Astrocyte of the cerebellum (primary cell): ENCODE measurements at places on chromosomes 11 and 22.

DNA sequence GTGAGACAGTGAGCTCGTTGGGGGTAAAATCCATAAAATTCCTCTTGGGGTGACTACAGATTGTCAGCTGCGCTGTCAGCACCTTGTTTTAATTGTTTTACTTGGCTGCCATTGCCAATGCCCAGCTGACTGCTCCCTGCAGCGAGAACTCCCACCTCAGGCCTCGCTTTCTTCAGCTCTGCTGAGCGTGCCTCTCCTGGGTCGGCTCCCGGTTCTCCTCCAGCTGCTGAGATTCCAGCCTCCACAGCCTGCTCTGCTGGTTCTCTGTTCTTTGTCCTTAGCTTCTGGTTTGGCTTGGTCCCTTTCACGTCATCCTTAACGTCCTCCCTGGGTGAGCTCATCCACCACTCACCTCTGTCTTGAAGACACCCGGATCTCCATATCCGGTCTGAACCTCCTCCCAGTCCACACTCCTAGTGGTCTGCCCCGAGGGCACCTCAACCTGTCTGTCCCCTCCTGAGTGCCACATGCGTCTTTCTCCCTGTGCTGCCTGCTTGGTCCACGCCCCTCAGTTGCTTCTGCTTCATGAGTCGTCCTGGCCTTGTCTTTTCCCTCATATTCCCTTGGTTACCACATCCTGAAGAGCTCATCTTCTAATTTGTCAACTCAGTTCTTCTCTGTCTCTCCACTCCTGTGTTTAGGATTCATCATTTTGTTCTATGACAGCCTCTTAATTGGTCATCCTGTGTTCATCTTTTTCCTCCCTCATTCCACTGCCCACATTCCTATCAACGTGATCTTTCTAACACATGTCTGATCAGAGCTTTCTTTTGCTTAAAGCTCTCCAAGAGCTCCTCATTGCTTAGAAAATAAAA, 35.6 kb downstream of the BMAL1 start:
- DNase-seq = no peak

GRCh38 chr11:8276528-8276927, 12.8 kb upstream of the LMO1 start:
- DNase-seq = no peak

- DNase-seq = no peak
Measured at GRCh38 chr11:61968758-61969390, 1.4 kb upstream of the FTH1 start.

- no peak for DNase-seq
Measured at GRCh38 chr22:45671783-45672563, at the start of gene ATXN10. Gene ATXN10, plus strand, starts transcription at chr22:45671834. Its CDS starts 230 bp downstream, at chr22:45672064.

- DNase-seq = no peak
Measured at GRCh38 chr22:21450858-21451353, 16.3 kb upstream of the TMEM191C start.

GRCh38 chr11:107898270-107898669, 30.0 kb upstream of the RAB39A start:
- peak; percentile 48 for DNase-seq

DNA sequence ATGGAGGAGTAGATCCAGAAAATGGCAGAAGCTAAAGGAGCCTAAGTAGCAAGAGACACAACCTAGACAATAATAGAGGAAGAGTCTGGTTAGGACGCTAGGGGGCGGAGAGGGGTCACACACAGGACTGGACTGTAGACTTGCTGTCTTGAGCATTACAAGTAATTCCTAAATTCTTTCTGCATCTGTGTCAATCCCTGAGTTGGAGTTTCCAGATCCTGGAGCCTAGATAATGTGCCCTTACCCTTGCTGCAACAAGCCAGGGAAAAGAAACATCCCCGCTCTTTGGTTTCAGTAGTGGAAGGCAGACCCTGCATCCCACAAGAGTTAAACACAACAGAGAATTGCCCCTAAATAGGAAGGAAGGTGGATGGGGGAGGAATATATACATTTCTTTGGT, 14.9 kb upstream of the CCDC73 start:
- DNase-seq = peak; percentile 56

GRCh38 chr11:41320238-41320637, 139.2 kb downstream of the LRRC4C start:
- DNase-seq = no peak

- DNase-seq = peak; percentile 16
Measured at GRCh38 chr11:116109228-116109627, 605.0 kb upstream of the CADM1 start.

DNA sequence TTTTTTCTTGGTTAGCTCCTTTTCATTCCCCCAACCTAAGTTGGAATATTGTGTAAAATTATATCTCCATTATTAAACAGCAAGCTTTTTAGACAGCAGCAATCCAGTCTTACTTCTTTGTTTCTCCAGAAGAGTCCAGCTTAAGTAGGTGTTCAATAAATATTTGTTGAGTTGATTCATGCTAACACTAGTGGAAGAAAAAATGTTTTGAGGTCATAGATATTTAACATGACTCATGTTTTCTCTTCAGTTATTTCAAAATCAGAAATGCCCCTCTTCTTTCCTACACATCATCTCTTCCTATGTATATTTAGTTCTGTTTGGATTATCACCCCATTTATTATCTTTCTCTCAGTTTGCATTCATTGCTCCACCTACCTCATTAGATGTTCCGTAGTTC, 20.3 kb downstream of the CCDC83 start:
- no peak for DNase-seq

DNA sequence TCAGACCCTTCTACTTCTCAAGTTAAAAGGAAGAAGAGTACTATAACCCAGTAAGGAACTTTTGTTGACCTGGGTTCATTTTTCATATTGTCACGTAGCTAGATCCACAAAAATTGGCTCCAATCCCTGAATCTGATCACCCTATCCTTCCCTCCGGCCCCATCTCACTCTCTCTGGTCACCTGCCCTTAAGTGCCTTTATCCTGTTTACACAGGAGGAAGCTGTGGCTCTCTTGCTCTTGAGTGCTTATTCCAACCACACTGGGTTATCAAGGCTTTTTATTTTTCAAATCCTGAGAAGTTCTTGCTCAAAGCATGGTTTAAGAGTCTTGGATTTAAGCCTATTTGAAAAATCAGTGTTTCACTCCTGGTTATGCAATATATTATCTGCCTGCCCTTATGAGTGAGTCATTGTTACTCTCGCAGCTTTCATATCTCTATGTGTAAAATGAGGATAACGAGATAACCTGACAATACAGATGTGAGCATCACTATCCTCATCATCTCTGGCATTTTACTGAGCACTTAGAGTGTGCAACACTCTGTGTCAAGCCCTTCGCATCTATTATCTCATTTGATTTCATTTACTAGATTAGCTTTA, 293.9 kb downstream of the GUCY1A2 start:
- DNase-seq = no peak

- no peak for DNase-seq
Measured at GRCh38 chr11:69490516-69490915, 9.1 kb downstream of the LINC01488 start.

DNA sequence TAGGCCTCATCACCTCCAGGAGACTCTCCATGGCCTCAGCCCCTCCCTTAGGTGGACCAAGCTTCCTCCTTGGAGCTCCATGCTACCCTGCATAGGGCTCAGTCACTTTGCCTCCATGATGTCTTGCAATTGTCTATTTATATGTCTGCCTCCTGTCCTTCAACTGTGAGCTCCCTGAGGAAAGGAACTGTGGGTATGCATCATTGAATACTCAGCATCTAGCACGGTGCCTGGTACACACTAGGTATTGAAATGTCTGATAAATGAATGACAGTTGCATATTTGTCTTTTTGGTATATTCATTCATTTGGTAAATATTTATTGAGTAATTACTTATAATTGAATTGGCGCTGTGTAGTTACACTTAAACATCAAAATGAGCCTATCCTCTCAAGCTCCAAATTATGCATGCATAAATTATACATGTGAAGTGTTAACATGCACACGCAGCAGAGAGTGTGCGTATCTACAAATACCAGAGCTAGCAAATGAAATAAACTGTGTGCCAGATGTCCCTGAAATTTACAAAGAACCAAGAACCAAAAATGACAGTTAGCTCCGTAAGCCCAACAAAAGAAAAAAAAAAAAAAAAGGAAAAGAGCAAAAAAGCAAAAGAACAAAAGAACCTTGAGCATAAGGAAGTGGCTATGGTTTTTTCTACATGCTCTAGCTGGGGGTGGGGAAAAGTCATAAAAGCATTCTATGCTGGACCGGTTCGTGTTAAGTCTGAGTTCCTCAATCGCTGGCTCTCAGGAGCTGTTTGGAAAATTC, 25.2 kb downstream of the GRAP2 start:
- no peak for DNase-seq

- DNase-seq = no peak
Measured at GRCh38 chr11:69483691-69484426, 2.4 kb downstream of the LINC01488 start.

- DNase-seq = no peak
Measured at GRCh38 chr11:1203505-1204271, 19.2 kb upstream of the MUC5B start.

- DNase-seq = no peak
Measured at GRCh38 chr22:39173787-39174497, 21.5 kb upstream of the CBX7 start.

- no peak for DNase-seq
Measured at GRCh38 chr11:24124876-24125275, 372.0 kb upstream of the LUZP2 start.

- DNase-seq = no peak
Measured at GRCh38 chr11:26070714-26071380, 261.1 kb upstream of the ANO3 start.

DNA sequence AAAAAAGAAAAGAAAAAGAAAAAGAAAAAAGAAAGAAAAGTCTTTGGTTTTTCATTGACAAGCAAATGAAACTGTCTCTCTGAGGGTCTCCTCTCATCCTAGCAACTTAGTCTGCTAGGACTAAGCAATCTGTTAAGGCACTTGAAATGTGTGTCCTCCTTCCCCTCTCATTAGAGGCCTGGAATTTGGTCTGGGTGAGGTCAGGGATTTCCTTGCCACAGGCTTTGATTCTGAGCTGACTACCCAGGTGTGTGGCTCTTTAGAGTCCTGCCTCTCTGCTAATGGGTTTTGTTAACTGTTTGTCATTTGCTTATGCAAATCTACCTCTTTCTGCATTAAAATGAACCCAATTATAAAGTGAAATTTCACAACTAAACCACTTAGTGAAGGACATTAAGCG, 18.3 kb upstream of the PKNOX2 start:
- DNase-seq = no peak

GRCh38 chr11:117691516-117691915, 105.5 kb downstream of the DSCAML1 start:
- DNase-seq = no peak

- no peak for DNase-seq
Measured at GRCh38 chr11:76627606-76628005, 42.9 kb downstream of the LRRC32 start.

GRCh38 chr11:75167617-75168016, 16.7 kb downstream of the SLCO2B1 start:
- no peak for DNase-seq
